ENCODE measurements at places on chromosomes 2 and 18.

DNA sequence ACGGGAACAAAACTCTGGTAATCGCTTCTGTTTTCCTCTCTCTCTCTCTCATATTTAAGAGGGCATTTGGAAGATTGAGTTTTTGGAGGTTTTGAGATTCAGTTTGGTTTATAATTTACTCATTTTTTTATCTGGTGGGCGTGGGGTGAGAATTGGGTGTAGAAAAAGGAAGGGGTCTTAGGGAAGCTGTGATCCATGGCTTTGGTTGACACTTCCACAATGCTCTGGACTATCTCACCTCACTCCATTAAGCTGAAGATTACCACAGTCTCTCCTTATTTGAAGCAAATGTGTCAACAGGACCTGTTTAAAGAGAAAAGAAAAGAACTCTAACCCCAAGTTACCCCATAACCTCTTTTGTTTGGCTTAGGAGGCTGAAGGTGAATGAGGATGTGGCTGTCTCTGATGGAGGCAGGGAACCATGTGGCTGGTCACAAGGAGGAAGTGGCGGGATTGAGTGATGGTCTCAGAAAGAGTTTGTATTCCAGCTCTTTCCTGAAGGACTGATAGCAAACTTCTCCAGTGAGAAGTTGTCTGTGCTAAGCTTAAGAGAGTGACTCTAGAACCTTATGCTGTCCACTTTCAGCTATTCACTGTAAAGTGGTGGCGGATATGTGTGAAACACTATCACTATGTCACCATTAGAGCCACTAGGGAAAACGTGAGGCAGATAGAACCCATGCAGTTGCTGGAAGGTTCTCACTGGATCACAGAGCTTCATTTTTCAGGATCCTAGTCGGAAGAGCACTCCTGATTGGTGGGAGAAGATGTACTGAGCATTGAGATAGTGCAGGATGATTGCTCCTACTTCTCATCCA, 934 bp downstream of the ZNF804A start:
- peak; percentile 42 for DNase-seq

DNA sequence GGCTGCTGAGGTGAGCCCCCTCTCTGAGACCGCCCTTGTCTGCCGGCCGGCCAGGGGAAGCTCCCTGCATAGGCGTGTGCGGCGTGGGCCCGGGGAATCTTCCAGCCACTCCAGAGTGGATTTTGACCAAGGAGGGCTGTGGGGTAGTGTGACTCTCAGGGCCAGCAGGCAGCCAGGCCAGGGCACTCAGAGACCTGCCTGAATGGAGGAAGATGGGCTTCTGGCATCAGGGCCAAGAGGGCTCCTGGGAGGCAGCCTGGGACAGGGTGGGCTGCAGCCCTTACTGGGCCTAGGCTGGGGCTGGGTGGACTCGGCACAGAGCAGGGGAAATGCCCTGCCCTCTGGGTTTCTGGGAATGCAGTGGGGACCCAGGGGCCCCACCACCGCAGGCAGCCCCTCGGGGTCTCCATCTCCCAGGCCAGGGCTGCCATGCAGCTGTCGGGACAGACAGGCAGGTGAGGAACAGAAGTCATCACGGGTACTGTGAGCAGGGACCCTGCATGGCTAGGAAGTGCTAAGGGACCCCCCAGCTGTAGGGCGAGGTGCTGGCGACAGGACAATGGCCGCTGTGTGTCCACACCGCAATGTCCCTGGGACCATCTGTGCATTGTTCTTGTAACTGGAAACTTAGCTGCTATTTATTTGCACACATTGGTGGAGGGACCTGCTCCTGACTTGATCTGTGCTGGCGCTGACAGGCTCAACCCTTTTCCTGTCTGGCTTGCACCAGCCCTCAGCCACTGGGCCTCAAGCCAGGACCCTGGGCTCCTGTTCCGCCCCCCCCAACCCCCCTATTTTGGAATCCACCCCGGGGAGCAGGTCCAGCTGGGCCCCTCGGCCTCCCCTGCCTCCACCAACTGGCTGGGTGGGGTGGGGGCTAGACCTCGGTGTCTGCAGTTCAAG, 4.1 kb downstream of the PDCD1 start:
- no peak for DNase-seq

GRCh38 chr18:10916865-10917264, 232.5 kb downstream of the PIEZO2 start:
- no peak for DNase-seq

GRCh38 chr2:72413716-72414115, 266.1 kb upstream of the CYP26B1 start:
- no peak for DNase-seq

- DNase-seq: no peak
Measured at GRCh38 chr2:105653302-105653701, 91.4 kb upstream of the NCK2 start.

DNA sequence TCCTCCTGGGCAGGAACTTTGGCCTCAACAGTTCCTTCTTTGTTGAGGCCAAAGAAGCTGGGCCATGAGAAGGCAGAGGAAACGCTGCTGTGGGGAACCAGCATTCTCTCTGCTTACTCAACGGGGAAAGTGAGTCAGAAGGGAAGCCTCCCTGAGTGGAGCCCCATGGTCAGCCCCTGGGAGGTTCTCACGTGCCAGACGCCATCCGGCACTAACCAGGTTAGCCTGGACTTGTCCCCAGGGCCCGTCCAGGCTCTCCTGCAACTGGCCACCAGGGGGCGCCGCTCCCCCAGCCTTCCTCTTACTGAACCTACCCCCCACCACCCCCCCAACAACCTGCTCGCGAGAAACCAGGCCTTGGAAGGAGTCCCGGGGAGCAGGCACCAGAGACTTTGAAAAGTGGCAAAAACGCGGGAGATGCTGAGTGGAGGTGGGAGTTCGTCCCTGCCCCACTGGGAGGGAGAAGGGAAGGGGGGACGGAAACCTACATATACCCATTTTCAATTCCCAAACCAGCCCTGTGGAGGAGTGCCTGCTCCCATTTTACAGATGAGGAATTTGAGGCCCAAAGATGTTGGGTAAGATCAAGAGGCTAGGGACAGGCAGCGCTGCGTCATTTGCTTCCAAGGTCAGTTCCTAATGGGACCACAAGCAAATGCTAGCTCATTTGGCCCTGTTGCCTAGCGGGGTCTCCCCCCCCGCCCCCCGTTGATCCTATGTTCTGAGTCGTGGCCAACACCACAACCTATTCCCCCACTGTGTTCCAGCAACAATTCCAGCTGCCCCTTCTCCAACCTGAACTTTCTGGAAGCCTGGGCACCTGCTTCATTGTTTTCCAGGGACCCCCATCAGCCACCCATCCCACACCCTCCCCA, 20.0 kb downstream of the TEX44 start:
- DNase-seq: peak; percentile 74

DNA sequence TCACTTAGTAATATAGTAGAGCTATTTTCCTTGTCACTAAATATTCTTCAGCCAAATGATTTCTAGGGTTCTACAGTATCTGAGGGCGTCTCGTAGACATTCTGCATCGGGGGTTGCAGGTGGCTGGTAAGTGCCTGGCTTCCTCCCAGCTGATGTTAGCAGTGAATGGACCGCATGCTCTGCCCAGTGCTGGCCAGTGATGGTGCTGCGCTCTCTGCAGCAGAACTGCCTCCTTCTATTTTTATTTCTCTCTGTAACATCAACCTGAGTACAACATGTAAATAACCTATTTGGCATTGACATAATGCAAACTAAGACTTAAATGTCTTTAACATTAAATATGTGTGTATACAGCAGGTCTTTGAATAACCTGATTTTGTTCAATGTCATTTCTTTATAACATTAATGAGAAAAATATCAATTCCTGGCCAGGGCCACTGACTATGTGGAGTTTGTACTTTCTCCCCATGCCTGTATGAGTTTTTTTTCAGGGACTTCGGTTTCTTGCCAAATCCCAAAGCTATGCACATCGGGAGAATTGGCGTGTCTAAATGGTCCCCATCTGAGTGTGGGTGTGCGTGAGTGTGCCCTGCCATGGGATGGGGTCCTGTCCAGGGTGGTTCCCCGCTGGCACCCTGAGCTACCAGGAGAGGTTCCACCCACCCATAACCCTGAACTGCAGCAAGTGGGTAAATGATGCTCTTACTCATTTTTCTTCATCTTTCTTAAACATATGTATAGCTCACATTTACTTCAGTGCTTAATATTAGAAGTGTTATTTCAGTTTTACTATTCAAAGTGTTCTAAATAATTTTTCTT, 278.2 kb upstream of the EPAS1 start:
- no peak for DNase-seq

- peak; percentile 80 for DNase-seq
Measured at GRCh38 chr2:200592406-200593075, 6.7 kb downstream of the AOX1 start.

- DNase-seq: no peak
Measured at GRCh38 chr18:49014605-49015267, 64.0 kb upstream of the SMAD7 start.

DNA sequence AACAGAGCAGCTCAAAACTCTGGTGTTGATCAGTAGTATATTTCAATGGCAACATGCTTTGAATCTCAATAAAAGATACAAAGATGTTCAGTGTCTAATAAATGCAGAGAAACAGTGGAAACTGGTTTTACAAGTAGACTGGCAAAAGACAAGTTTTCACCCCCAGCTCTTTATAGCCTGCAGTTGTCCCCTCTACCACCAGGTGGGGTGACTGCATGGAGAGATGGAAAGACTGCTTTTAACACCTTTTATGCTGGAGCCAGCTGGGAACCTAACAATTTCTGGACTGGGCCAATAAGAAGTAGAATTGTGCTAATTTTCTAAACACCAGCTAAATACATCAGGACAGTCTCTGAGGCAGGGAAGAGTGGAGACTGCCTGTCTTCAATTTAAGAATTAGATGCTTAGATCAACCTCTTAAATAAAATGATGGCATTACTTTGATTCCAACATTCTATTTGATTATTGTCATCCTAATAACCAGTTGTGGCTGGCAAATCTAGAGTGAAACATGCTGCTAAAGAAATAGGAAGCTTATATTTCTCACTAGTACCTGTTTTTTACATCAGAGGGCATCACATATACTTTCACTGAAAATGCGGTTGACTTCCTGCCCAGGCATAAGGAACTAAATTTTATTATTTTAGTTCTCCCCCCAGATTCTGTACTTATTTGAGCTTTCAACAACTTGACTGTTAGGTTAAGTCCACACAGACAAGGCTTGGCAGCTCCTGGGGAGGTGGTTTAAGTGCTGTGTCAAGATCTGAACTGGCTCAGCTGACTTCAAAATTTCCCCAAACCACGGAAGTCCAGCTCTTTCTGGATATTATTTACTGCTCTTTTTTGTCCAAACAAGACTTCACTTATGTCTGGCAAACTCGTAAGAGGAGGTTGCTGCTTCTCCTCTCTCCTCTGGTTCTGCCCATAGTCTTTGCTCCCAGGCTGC, 140.5 kb downstream of the TPGS2 start:
- DNase-seq: peak; percentile 78

GRCh38 chr2:99765731-99766318, 276.0 kb upstream of the REV1 start:
- DNase-seq: no peak

GRCh38 chr2:211837206-211837605, 701.4 kb downstream of the ERBB4 start:
- no peak for DNase-seq

DNA sequence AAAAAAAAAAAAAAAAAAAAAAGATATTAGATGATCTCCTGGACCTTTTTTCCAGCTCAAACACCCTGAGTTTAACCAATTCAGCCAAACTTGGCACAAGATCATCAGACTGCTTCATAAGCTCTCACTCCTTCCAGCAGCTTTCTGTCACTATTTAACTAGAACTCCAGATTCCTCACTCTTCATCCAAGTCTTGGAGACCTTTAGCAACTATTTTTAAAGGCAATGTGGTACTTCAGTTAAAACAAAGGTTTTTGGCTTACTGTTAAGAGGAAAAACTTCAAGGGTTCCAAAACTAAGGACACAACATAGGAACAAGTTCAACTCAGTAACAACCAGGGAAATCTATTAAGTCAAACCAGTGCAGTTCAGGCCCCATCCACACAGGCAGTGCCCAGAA, 23.2 kb downstream of the LAMA1 start:
- DNase-seq: no peak

DNA sequence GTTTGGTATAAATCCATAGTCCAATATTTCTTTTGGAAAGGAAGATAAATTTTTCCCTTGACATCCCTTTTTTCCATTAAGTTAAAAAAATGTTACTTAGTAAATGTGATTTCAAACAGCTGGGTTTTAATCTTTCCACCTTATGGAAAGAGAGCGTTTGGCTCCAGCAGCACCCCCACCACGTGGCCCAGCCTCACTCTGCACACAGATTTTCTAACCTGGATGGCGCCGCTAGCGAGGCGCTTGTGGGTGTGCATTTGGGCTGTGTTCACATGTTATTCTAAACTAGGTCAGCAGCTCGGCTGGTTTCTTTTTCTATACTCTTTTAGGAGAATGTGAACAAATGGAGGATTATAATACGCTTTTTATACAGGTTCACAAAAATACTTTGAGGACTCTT, 218.0 kb downstream of the LDLRAD4 start:
- no peak for DNase-seq

DNA sequence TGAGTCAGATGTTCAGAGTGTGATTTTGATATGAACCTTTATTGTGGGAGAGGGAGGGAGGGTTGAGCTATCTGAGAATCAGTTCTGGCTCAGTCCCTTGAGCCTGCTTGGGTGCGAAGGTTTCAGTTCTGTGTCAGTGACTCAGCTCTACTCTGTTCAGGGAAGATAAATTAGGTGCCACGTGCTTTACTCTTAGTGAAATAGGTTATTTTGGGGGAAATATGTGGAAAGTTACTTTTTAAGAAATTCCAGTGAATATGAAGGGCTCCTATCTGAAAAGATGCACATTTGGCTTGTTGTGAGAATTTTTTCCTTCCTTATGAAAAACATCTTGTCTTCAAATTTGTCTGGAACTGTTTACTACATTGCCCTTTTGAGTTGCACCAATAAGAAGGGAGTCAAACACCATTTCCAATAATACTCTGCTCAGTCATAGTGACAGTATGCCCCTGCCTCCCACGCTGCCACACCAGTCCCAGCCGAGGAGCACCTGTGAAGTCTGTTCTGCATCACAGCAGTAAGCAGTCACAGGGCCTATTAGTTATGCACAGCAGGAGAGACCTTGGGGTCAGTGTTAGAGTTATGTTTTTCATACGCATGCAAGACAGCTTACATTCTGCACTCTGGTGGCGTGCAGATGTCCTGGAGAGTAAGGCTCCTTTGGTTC, 32.8 kb upstream of the DNAH7 start:
- DNase-seq: peak; percentile 33

DNA sequence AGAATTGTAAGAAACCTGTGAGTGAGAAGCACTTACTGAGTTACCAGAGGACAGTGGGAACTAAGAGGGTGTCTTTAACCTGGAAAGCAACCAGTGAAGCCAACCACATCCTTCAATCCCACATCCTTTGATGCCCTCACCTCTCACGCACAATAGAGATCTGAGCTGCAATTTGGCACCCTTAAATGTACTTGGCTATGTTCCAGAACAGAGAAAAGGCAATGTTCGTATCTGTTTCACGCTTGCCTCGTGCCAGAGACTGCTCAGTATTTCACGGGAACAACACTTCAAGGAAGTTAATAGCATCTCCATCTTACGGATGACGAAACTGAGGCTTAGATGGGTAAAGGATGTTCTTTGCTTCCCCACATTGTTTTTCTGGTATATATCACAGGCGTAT, 167.4 kb downstream of the DPP10 start:
- no peak for DNase-seq

- DNase-seq: no peak
Measured at GRCh38 chr2:7456762-7457161, 539.5 kb downstream of the RNF144A start.
